ENCODE measurements at places on chromosomes 4 and X.

GRCh38 chr4:2803624-2804448 is 11.0 kb downstream of the SH3BP2 start:
- no peak for DNase-seq

- no peak for DNase-seq
Observed at GRCh38 chr4:151239608-151240007, 37.4 kb upstream of the PRSS48 start.

- DNase-seq, result no peak
Observed at GRCh38 chrX:24839331-24839730, 145.6 kb downstream of the POLA1 start.

GRCh38 chrX:10811111-10811510 is 190.7 kb upstream of the MID1 start:
- DNase-seq, result no peak

GRCh38 chr4:152369902-152370295 is 166.0 kb downstream of the FBXW7 start:
- no peak for DNase-seq

GRCh38 chr4:152301381-152301780 is 234.5 kb downstream of the FBXW7 start:
- DNase-seq, result no peak

Measured in activated CD4-positive, CD25-positive, alpha-beta regulatory T cell treated with anti-CD3 and anti-CD28 coated beads, Interleukin-2, amount 50 U/mL, for 16 hours (primary cell).